ENCODE measurements at places on chromosomes 11 and 22.

DNA sequence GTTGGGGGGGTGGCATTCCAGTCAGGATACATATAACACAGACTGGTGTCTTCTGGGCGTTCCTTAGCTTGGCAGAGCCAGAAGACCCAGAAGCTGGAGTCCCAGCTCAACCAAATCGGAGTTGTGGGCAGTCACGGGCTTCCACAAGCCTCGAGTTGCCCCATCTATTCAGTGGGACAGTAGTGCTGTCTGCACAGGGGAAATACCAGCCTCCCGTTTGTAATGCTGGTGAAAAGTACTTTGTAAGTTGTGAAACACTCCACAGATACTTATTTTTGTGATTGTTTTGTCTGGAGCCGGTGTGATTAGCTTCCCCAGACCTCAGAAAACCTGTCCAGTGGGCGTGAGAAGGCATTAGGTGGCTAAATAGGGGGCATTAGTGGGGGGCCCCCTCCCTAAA is 13.6 kb downstream of the DGKZ start:
- peak; percentile 34 for DNase-seq

GRCh38 chr11:93468290-93468689 is 74.9 kb downstream of the SMCO4 start:
- DNase-seq: no peak

- peak; percentile 28 for DNase-seq
Observed at GRCh38 chr22:40237241-40237640, 59.5 kb downstream of the TNRC6B start.

GRCh38 chr11:65917077-65917433 is 1.8 kb downstream of the C11orf68 start:
- no peak for DNase-seq

DNA sequence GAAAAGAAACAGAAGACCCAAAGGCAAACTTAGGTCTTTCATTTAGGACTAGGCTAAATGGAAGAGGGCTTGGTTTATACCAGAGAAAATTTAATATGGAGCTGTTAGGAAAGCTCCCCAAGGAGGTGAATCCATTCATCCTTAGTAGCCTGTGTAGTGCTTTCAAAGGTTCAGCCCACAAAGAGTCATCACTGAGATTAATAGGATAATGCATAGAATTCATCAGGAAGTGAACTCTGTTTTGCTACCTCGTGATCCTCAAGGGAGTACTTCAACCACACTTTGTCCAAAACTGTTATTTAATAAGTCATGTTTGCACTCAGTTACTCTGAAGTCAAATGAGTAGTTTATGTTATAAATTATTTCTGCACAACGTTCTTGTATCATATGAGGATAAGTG is 43.3 kb upstream of the MMP7 start:
- DNase-seq: no peak

- peak; percentile 67 for DNase-seq
Observed at GRCh38 chr11:8959546-8960166, 4.6 kb downstream of the TMEM9B start.

DNA sequence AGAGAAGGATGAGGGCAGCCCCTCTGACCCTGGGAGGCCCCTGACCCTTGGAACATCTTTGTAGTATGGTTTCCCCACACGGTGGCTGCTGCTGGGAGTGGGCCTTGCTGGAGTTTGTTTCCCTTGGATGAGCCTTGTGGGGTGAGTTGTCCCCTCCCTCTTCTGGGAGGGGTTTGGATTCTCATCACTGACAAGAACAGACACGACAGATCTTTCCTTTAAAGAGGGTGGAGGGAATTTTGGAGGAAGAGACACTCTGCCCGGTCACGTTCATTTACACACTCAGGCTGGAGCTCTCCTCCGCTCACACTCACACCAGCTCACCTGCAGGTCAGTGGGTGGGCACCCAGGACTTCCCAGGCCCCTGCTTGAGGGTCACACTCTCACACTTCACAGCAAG is 31.7 kb downstream of the POU2F3 start:
- DNase-seq: no peak

- DNase-seq: no peak
Observed at GRCh38 chr11:128827191-128827893, 39.8 kb downstream of the KCNJ1 start.

- DNase-seq: no peak
Observed at GRCh38 chr11:24515632-24516031, 18.8 kb downstream of the LUZP2 start.

DNA sequence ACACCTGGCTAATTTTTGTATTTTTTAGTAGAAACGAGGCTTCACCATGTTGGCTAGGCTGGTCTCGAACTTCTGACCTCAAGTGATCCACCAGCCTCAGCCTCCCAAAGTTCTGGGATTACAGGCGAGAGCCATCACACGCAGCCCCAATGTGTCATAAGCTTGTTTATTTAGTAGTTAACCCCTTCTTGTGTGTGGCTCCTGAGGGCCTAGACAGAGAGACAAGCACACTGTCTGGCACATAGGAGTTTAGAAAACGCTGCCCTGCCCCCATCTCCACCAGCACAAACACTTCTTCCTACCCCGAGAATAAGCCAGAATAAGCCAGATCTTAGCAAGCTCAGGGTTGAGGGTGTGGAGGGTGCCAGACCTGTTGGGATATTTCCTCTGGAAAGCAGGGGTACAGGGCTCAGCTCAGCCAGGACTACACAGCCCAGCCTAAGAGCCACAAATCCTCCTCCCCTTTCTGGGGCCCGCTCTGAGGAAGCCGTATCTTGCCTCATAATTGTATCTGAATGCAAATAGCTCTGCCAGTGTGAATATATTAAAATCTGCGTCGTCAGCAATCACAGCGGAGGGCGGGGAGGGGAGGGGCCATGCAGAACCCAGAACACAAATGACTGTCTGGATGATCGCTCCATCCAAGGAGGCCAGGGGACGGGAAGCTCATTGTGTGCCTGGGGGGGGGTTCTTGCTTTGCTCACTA is 247.3 kb downstream of the MN1 start:
- DNase-seq: no peak

GRCh38 chr11:104531075-104531474 is 367.1 kb upstream of the PDGFD start:
- DNase-seq: peak; percentile 11

DNA sequence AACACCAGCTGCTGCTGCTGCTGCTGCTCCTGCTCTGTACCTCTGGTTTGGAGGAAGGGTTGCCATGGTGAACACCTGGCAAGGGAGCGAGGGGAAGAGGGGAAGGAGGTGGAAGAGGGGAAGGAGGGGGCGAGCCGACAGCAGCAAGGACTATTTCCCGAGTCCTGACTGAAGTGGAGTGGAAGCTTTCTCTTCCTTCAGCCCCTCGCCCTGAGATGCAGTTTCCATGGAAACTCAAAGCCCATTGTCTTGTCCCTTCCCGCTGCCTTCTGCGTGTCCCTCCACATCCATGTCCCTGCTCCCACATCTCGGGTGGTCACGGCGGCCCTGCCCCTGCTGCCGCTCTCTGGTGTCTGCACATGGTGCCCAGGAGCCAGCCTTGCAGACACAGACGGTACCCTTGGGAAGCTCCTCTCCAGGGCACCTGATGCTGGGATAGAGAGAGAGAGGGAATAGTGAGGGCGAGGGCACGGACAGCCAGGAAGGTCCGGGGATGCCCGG is 28.6 kb downstream of the FAM83F start:
- no peak for DNase-seq

DNA sequence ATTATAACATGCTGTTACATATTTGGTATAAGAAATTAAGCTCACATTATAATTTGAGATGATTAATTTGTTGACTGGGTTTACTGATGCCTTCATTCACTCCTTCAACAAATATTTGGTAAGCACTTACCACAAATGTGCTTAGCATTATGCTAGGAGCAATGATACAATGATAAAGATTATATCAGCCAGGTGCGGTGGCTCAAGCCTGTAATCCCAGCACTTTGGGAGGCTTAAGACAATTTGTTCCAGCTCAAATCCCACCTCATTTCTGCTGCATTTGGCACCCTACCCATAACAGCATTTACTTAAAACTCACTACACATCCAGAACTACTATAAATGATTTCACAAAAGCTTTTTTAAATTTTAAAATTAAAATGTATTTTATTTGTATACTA is 1263.6 kb upstream of the RAG2 start:
- DNase-seq: no peak

GRCh38 chr11:121241343-121242211 is 51.0 kb upstream of the SC5D start:
- no peak for DNase-seq

DNA sequence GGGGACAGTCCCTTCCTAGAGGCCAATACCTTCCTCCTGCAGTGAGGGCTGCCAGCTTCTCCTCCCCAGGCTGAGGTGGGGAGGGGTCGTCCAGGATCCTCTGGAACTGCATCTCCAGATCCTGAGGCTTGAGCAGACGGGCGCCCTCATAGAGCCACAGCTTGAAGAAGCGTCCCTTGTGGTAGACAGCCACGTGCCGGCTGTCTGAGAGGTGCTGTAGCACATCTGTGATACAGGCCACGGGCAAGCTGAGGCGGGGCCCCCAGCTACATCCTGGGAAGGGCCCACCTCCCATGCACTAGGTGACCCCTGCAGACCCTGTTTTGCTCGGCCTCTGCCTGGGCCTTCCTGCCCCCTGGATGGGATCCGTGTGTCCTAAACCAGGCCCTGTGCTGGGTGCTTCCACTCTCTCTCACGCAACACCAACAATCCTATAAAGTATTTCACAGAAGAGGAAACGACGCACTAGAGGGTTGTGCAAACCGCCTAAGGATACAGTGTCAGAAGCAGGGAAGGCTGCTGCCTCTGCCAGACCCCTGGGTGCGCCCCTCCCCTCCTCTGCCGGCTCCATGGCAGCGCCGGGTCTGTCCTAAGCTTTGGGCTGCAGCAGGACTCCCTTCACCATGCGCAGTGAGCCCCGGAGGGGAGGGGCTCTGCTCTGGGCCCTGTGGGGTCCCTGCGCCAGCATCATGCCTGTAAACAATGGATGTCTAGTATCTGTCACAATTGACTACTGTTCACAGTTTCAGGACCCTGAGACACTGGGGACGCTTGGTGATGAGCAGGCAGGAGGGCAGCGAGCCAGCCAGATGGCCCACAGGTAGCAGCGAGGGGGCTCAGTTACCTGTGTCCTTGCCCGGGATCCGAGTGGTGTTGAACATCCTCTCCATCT is 4.5 kb downstream of the CPT1B start:
- DNase-seq: no peak

DNA sequence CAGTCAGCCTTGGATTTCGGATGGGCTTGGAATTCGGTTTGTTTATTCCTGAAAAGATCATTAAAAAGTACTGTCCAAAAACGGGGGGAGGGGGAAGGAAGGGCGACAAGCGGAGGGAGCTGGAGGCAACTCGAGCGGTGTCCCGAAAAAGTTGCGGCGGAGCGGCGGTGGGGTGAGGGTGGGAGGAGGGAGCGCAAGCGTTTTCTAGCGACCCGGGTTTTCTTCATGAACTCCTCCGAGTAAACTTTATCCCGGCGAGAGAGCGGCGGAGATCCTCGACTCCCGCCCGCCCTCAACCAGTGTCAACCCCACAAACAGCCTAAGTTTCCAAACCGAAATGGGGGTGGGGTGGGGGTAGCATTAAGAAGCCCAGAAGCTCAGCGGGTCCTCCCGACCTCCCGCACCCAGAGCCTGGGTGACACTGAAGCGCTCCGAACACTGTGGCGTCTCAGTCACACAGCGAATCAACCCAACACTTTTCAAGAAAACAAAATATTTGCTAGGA is 133.0 kb upstream of the C11orf58 start:
- no peak for DNase-seq

DNA sequence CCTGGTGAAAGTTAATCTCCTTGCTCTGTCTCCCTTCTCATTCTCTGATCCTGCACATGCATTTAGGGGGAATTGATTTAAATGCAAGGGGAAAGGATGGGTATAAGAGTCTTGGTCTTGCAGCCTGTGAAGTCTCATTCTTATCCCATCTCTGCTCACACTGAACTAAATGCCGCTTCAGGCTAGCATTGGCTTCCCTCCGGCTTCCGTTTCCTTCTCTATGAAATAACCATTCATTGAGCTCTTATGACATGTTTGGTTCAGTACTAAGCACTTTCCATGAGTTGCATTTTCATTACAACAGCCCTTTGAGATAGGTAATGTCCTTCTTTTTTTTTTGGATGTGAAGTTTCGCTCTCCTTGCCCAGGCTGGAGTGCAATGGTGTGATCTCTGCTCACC is 5.6 kb downstream of the ZBTB16 start:
- DNase-seq: no peak

GRCh38 chr11:24171869-24172268 is 325.0 kb upstream of the LUZP2 start:
- DNase-seq: no peak

DNA sequence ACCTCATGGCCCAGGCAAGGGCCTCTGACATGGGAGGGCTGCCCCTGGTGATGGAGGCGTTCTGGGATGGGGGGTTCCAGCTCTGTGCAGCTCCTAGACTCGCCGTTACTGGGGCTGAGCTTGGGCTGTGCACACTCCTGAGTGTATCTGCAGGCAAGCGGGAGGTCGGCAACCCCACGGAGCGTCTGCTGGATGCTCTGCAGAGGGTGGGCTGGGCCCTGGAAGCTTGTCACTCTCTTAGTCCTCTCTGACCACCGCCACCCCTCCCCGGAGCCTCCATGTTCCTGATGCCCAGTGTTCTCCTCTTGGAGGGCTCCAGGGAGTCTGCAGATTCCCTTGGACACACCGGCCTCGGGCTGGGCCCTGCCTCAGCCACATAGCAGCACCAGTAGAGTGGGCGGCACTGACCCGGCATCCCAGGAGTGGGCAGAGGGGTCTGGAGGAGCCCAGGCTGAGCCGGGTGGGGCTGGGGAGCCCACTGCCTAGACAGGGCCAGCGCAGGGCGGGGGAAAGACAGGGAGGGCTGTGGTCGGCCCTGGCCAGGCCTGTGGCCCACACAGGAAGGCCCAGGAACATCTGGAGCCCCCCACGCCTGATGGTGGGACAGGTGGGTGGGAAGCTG is 20.6 kb upstream of the MUC5B start:
- DNase-seq: no peak

DNA sequence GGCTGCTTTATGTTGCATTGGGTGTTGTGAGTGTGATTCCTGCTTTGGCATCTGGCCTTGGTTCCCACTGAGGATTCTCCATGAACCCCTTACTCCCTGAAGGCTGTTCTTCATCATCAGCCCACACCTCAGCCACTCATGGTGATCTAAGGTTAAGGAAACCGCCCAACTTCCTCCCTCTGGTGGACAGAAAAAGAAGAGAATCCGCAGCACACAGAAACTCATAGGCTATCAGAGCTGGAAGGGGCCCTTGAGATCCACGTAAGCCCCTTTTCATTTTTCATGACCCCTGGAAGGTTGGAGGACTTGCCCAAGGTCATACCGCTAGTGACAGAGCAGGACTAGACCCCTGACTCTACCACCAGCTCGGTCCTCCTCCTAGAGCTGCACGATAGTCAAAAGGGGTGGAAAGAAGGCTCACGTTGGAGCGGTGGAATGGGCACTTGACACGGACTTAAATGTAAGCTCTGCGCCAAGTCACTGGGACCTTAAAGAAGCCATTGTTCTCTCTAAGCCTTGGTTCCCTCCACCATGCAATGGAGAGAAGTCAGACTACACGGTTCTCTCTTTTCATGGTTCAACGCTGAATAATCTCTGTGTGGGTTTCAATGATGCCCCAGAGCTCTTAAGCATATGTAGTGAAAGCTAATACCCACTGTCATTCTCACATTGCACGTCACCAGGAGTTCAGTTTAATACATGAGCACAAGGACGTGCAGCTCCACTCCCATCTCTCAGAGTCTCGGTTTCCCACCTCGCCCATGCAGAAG is 83.6 kb upstream of the CRTAM start:
- DNase-seq: peak; percentile 42

GRCh38 chr11:12116425-12117032 is 6.1 kb downstream of the MICAL2 start:
- no peak for DNase-seq

GRCh38 chr11:25970726-25971508 is 361.0 kb upstream of the ANO3 start:
- no peak for DNase-seq

Measured in germinal center (tissue), 1 donor.